Stimulated activated CD8-positive, alpha-beta memory T cell treated with anti-CD3 and anti-CD28 coated beads, Interleukin-4, amount 100 ng/mL, for 1 hour (primary cell): ENCODE measurements at places on chromosomes 5 and 9.

- no peak for DNase-seq
These were observed 2.7 kb downstream of the SPINK4 start for GRCh38 chr9:33242609-33243134.

DNA sequence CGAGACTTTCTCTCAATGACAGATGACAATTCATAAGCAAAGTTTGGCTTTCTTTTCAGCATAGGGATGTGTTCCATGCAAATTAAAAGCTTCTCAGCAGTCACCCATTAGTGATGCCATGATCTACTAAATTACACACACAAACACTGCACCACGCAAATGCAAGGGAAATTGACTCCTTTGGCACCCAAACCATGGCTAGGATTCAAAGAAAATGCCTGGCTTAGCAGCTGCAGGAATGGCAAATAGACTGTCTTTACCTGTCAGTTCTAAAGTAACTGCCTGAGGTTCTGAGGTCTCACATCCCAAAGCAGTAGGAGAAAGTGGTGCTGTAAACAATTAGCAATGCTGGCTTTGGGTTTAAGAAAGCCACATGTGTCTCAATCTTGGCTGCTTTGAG, 108.6 kb upstream of the ATP10B start:
- DNase-seq, result no peak

DNA sequence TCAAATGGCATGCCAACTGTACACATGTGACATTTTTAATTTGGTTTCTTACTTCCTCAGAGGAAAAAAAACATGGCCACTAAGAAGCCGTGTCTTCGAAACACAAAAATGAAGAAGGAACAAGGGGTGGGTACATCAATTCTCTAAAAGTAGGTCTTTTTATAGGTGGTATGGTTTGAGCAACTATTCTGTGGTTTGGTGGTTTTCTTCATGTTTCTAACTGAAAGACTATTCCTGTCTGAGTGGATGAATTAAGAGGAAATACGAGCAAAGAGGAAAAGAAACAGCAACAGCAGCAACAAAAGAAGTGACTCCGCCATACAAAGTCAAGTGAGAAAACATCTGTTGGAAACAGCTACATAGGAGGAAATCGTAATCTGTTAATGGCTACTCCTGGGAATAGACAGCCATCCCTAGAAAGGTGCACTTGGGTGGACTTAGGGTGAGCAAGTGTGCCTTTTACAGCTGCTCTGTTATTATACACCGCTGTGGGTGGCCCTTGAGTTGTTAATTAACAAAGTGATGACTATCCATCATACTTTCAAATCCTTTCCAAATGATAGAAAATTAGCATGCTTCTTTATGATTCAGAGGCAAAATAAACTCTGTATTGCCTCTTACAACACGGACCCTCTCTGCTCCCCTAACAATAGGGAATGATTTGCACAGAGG, 575.8 kb downstream of the TLE1 start:
- no peak for DNase-seq

- no peak for DNase-seq
These were observed 76.1 kb downstream of the ITGA1 start for GRCh38 chr5:52863715-52864290.

DNA sequence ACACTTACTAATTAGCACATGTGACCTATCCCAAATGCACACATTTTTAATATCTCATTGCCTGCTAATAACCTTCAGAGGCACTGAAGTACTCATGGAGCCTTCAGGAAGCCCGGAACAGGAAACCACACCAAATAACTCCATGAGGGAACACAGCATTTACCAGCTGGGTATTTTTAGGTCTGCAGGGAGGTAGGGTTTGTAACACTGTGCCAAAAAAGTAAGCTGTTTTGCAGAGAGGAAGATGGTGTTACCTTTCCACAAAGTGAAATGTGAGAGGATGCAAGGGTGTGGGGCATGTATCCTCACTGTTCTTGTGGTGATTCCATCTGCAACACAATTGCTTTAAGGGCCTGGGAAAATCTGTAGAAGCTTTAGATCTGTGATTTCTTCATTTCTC, 64.4 kb downstream of the NUDT12 start:
- DNase-seq, result no peak

DNA sequence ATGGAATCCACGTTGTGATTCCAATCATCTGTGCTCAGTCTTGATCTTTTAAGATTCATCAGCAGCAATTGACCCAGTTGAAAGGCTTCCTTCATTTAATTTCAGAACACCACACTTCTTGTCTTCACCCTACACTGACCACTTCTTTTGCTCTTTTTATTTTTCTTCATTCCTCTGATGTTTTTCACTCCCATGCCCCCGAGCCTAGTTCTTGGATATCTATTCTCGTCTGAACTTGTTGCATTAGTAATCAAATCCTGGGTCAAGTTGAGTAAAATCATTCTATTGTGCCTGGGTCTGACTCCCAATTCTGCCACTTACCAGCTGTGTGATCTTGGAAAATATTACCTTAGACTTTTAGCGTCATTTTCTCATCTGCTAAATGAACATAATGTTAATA, 356.5 kb downstream of the CDH12 start:
- no peak for DNase-seq
